Activated T-cell treated with anti-CD3 and anti-CD28 coated beads for 1 hour (primary cell): ENCODE measurements at places on chromosomes 2 and 18.

DNA sequence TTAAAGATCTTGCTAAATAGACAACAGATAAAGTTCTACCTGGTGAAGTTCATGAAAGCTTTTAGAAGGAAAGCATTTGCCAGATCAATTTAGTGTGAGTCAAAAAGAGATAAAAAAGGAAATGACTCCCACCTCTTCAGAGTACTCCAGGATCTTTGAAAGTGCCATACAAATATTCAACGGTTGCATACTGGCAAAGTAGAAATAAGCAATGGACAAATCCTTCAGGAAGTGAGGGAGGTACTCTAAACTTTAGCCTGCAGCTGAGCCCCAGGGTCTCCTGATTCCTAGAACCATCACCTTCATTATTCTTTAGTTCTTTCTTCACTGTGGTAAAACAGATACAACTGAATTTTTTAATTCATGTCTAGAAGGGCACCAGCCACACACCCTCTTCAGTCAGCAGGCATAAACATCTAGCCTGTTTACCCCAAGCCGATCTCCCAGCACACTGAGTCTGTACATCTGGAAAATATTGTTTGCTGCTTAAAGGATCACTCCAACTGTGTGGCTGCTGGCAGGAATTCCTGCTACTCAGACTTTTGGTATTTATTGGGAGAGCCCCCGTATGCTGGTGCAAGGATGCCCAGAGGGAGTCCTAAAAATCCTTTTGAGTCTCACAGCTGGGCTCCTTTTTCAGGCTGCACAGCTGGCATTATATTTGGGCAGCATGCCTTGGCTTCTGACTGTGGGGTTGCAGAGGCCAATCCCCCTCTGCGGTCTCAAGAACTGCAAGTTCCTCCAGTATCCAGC, 72.3 kb upstream of the SESTD1 start:
- DNase-seq = no peak

DNA sequence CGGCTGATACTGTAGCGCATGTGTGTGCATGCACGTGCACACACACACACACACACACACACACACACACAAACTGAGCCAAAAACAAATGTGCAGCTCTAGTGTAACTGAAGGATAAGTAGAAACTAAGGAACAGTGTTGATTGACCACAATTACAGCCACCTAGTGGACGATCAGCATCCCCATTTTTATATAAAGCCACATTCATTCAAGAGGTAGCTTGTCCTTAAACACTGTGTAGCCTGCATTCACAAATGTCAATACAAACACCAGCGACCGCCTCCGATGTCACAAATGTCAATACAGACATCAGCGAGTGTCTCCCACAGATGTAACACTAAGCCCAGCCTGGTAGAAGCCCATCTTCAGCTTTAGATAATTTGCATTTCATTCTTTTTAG, 167.4 kb downstream of the PTGR3 start:
- no peak for DNase-seq

GRCh38 chr2:230953845-230954244, 28.8 kb upstream of the GPR55 start:
- DNase-seq = no peak

DNA sequence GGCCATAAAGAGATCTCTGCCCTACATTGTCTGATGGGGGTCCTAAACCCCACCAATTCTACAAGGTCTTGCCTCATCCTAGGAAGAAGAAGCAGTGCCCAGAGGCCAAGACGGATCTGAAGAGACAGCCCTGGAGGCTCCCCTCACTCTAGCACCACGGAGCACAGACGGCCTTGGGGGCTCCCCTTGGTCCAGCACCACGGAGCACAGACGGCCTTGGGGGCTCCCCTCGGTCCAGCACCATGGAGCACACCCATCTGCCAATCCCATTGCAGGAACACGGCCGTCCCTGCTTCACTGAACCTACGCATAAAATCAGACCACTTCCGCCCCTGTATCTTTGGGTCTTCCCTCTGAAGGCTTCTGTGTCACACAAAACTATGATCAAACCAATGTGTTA, 215.1 kb upstream of the SALL3 start:
- DNase-seq = no peak

DNA sequence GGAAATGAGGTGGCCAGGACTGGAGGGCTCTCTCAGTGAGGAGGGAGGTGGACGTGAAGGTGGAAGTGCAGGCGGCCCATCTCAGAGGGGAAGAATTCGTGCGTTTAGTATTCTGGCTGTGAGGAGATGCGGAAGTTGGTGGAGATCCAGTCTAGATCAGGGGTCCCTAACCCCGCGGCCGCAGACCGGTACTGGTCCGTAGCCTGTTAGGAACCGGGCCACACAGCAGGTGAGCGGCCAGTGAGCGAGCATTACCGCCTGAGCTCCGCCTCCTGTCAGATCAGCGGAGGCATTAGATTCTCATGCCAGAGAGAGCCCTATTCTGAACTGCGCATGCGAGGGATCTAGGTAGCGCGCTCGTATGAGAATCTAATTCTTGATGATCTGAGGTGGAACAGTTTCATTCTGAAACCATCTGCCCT, 1.6 kb upstream of the FHOD3 start:
- DNase-seq = no peak

GRCh38 chr2:217793566-217794132, 209.1 kb downstream of the TNS1 start:
- no peak for DNase-seq

DNA sequence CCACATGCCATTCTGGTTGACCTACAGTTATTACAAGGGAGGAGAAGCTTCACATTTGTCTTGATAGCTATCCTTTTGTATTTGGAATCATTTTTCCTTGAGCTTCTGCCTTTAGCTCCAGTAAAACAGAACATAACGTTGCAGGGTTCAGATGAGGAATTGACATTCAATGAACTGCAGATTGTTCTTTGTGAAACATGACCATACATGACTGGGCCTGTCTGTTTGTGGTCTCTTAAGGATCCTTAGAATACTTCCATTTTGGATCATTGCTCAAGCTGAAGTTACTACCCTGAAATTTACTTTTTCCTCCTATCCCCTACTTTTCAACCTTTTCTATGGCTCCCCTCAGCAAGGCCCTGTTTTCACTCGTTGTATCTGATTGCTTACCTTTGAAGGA, 1281.7 kb upstream of the CELF4 start:
- no peak for DNase-seq

- DNase-seq = no peak
These were observed 381.2 kb downstream of the TXNL1 start for GRCh38 chr18:56257205-56257604.

GRCh38 chr2:145254291-145254690, 734.4 kb upstream of the ZEB2 start:
- DNase-seq = no peak

- no peak for DNase-seq
These were observed 28.9 kb downstream of the NCKAP1 start for GRCh38 chr2:183009249-183009899.

DNA sequence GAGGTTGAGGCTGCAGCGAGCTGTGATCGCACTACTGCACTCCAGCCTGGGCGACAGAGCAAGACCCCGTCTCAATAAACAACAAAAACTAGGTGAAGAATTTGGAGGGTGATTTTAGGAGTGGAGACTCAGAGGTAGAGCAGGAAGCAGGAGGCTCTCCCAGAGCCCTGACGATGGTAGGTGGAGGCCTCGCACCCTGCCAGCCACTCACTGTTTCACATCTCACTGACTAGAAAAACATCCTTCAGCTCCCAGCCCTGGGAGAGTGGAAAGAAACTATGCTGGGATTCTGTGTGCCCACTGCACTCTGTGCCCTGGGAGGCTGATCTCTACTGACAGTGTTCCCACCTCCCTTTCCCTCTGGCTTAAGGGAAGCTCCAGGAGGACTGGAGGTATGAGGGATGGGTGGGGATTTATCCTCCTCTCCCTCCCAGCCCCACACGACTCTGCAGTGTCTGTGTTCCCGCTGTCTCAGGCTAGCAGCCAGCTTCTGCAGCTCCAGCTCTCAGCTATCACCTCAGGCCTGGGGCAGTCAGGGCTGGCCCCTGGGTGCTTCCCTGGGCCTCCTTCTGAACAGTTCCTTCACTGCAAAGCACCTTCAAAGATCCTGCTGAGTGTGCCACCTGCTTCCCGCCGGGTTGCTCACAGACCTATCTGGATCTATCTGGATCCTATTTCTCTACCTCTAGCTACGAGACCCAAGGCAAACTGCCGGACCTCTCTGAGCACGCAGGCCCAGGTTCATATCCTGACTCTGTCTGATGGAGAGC, 9.6 kb downstream of the CIB4 start:
- DNase-seq = no peak

DNA sequence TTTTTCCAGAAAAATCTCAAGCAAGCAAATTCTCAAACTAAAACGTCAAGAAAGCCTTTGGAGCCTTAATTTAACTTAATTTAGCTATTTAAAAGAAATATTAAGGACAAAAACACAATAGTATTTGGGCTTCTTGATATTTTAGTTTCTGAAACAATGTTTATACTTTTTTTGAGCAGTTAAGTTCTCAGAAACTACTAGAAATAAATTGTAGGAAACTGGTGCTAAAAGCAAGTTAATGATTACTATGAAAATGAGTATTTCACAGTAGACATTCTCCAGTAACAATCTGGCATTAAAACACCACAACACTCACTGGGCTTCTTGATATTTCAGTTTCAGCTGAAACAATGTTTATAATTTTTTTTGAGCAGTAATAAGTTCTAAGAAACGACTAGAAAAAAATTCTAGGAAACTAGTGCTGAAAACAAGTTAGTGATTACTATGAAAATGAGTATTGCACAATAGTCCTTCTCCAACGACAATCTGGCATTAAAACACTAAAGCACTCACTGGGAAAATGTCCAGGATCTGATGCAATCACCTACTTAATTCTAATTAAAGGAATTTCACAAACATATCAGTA, 45.1 kb downstream of the TRAK2 start:
- DNase-seq = no peak

GRCh38 chr2:127024769-127025358, 82.1 kb downstream of the BIN1 start:
- DNase-seq = no peak

- peak; percentile 32 for DNase-seq
These were observed 2.9 kb upstream of the ATOH8 start for GRCh38 chr2:85750587-85751575.

DNA sequence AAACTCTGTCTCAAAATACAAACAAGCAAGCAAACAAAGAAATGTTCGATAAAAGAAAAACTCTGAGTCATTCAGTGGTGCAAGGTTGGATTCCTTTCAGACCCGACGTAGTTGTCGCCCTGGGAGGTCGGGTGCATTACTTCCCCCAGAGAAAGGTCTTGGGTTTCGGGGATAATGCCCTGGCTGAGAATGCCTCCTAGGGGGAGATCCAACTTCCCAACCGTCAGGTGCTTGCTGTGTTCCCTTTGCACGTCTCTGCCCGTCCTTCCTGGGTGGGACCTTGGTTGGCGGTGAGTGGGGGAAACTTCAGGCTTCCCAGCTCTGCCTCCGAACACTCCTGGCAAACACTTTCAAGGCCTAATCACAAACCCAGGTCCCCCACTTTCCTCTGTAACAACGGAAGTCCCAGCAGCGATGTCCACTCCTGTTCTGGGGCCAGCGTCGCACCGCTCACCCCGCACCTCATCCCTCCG, 609 bp downstream of the TPGS2 start:
- DNase-seq = no peak

DNA sequence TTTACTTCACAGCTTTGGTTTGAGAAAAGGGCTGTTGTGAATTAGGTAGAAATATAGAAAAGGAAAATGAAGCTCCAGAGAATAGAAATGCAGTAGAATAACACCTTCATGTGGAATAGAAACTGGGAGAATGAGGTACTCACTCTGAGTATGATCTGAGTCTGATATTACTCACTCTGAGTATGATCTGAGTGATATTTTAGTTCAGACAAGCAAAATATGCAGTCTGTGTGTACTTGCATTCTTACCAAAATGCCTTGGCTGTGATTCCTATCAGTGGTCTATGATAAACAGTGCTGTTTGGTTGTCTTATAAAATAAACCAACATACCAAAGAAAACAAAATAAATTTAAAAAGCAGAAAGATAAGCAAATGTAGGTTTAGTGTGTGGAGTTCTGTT, 487.6 kb downstream of the THSD7B start:
- DNase-seq = no peak

DNA sequence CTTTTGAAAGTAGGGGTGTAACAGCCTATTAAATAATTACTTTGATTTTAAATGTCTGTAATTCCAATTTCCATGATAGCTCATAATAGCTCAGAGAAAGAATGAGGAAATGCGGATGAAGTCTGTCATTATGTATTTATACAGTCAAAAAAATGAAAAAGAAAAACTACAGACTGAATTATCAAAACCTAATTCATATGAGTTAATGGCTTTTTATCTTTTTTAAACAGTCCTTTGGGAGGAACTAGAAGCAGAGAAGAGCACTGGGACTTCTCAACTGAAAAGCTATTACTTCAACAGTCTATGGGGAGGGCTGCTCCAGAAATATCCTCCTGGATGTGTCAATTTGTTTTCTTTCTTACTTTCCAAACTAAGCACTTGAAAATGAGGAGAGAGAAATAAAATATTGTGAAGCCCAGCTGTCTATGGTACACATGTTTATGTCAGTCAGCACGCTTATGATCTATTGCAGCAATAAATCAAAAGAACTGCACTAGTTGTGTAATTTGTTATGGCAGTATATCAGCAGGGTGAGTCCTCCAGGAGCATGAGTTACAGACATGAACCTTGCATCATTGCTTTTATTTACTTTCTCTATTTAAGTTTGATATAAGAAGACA, 1550.2 kb downstream of the LRP1B start:
- DNase-seq = no peak

GRCh38 chr2:31561823-31562222, 18.9 kb downstream of the SRD5A2 start:
- DNase-seq = no peak

- no peak for DNase-seq
These were observed 6.4 kb upstream of the PSMD1 start for GRCh38 chr2:231050018-231050901.

DNA sequence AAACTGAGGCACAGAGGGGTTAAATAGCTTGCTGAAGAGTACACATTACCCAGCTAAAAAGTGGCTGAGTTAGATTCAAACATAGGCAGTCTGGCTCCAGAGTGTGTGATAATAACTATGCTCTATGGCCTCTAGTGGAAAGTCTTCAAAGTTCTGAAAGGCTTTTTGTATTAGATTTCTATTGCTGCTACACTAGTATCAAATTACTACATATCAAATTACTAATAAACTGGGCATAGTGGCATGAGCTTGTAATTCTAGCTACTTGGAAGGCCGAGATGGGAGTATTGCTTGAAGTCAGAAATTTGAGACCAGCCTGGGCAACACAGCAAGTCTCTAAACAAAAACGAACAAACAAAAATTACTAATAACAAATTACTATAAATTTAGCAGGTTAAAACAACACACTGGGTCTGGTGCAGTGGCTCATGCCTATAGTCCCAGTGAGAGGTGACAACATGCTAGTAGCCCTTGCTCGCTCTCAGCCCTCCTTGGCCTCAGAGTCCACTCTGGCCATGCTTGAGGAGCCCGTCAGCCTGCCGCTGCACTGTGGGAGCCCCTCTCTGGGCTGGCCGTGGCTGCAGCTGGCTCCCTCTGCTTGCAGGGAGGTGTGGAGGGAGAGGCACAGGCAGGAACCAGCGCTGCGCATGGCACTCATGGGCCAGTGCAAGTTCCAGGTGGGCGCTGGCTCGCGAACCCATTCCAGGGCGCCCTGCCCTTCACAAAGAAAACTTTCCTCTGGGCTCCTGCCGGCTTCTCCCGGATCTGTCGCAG, 38.2 kb upstream of the TWSG1 start:
- no peak for DNase-seq

GRCh38 chr2:205688417-205689200, 6.3 kb downstream of the NRP2 start:
- DNase-seq = no peak

GRCh38 chr2:163469561-163469962, 266.2 kb downstream of the FIGN start:
- no peak for DNase-seq

- no peak for DNase-seq
These were observed 22.2 kb downstream of the HK2 start for GRCh38 chr2:74856004-74856578.

- no peak for DNase-seq
These were observed 849 bp upstream of the TMEM18 start for GRCh38 chr2:677959-678550.
